Tibial nerve (tissue), 4 donors: ENCODE measurements at places on chromosomes 5 and 9. TPM values are rescaled to one million over a fixed set of nuclear protein-coding genes. Genes with fewer than 3 reads are reported as not detected.

The DMRT3 gene
- total RNA-seq, result 0.30 TPM

The PTGER4 gene
- total RNA-seq, result 21.6 TPM

The SPOCK1 gene
- total RNA-seq, result 119 TPM

The ADAMTS2 gene
- total RNA-seq, result 58.8 TPM

The TRIM36 gene
- total RNA-seq, result 12.7 TPM

The TAF11L10 gene
- total RNA-seq, result not detected
